Activated naive CD8-positive, alpha-beta T cell treated with anti-CD3 and anti-CD28 coated beads, Interleukin-2, amount 10 ng/mL, durations not matched to agents 7 days and 5 days (primary cell): ENCODE measurements at places on chromosomes 6 and 20. TPM values are rescaled to one million over a fixed set of nuclear protein-coding genes. Genes with fewer than 3 reads are reported as not detected.

DNA sequence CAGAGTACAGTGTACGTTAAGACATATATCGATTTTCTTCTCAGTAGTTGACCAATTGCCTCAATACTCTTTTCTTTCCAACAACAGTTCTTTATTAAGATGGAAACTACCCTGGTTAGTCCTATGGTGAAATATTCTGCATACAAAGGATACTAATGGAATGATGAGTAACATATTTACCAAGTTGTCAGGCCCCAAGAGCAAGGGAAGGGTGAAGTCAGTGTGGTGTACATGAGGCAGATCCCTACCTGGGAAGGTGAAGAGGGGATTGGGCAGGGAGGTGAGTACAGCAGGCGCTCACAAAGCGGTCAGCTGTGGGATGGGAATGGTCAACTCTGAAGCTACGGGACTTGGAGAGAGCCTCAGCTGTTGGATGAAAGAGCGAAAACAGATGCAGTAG, 29.7 kb downstream of the GJA1 start:
- no peaks in the 10 kb centered on the region for H3K27me3 ChIP-seq
- H3K4me1 ChIP-seq = no peaks in the 10 kb centered on the region
- H3K27ac ChIP-seq = no peak overlapping the region
- no peak overlapping the region for H3K4me3 ChIP-seq
- DNase-seq = no peak

DNA sequence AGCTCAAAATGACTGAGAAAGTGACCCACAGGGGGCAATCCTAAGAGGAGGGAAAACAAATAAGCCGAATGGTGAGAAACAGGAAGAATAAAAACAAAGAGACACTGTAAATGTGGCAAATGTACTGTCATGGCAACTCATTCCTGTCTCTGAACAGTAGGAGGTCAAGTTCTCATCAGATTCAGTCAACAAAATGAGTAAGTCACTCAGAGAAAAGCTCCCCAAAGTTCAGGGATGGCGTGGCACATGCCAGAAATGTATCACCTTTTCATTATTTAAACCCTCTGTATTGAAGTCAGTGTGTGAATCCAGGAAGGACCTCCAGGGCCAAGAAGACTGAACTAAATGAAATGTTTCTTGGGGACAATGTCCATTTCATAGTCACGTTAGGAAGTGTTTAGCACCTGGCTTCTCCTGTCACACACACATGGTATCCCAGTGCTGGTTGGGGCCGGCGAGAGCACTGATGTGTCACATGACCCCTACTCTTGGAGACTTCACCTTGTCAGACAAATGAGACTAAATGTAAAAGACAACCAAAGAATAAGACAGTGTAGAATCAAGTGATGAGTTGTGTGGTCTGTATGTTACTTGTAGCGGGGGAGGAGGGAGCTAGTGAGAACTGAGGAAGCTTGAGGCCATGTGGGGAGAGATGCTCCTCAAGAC, 20.7 kb downstream of the CNR1 start:
- no peaks in the 10 kb centered on the region for H3K4me1 ChIP-seq
- no peak for DNase-seq
- H3K4me3 ChIP-seq = no peak overlapping the region
- H3K27me3 ChIP-seq = peaks cover 2% of the 10 kb centered on the region
- H3K27ac ChIP-seq = no peak overlapping the region

GRCh38 chr6:48188158-48188557, 77.2 kb upstream of the PTCHD4 start:
- H3K27ac ChIP-seq = no peak overlapping the region
- no peaks in the 10 kb centered on the region for H3K27me3 ChIP-seq
- DNase-seq = no peak
- no peaks in the 10 kb centered on the region for H3K4me1 ChIP-seq
- H3K36me3 ChIP-seq = no peaks in the 10 kb centered on the region
- no peak overlapping the region for H3K4me3 ChIP-seq

DNA sequence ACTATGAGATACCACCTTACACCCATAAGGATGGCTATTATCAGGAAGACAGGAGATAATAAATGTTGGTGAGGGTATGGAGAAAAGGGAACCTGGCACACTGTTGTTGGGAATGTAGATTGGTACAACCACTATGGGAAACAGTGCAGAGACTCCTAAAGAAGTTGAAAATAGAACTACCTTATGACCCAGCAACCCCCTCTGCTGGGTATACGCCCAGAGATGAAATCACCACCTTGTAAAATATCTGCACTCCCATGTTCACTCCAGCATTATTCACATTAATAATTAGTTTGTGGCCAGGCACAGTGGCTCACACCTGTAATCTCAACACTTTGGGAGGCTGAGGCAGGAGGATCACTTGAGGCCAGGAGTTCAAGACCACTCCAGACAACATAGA, 26.8 kb downstream of the ZBTB9 start:
- H3K4me1 ChIP-seq = no peaks in the 10 kb centered on the region
- H3K36me3 ChIP-seq = no peaks in the 10 kb centered on the region
- no peak overlapping the region for H3K4me3 ChIP-seq
- DNase-seq = no peak

DNA sequence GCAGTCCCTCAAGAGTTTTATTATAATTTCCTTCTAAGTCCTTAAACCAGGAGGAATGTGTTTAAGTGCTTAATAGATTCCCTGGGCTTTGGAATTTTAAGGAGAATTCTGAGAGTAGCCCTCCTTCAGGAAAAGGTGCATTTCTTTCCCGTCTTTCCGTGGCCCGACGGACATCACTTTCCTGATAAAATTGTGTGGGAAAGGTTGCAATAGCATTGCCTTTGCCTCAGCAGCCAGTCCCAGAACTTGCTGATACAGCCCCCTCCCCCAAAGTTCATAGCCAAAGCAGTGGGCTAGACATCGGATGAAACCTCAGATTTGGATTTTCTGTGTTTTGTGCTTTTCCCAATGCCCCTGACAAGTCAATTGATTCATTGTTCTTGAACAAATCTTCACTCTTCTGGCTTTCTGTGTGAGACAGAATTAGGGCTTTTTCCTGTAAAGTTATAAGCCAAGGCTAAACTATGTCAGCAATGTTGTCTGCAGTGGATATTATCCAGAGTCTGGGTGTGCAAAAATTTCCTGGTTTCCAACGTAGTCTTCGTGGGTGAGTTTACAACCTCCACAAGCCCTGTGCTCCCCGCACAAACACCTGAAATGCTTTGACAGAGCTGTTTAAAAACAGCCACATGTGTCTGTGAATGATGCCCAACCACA, 1.1 kb upstream of the SMOC2 start:
- no peak overlapping the region for H3K4me3 ChIP-seq
- no peaks in the 10 kb centered on the region for H3K36me3 ChIP-seq
- DNase-seq = no peak
- no peak overlapping the region for H3K27ac ChIP-seq
- H3K4me1 ChIP-seq = no peaks in the 10 kb centered on the region

- no peaks in the 10 kb centered on the region for H3K27me3 ChIP-seq
- H3K36me3 ChIP-seq = peaks cover 4% of the 10 kb centered on the region
- no peak overlapping the region for H3K4me3 ChIP-seq
Measured at GRCh38 chr6:128241216-128241615, 279.2 kb downstream of the PTPRK start.

- no peak for DNase-seq
- no peak overlapping the region for H3K27ac ChIP-seq
- peaks cover 16% of the 10 kb centered on the region for H3K4me1 ChIP-seq
- H3K4me3 ChIP-seq = no peak overlapping the region
Measured at GRCh38 chr20:3080939-3081388, 3.6 kb downstream of the AVP start.

DNA sequence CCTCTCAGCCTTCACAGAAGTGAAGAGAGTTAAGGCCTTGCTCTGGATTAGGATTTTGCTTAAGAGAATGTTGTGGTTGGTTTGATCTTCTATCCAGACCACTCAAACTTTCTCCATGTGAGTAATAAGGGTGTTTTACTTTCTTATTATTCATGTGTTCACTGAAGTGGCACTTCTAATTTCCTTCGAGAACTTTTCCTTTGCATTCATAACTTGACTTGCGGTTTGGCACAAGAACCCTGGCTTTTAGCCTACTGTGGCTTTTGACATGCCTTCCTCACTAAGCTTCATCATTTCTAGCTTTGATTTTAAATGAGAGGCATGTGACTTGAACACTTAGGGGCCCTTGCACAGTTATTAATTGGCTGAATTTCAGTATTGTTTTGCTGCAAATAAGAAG, 166.1 kb upstream of the OPRM1 start:
- H3K4me3 ChIP-seq = no peak overlapping the region
- H3K4me1 ChIP-seq = no peaks in the 10 kb centered on the region
- H3K36me3 ChIP-seq = no peaks in the 10 kb centered on the region
- no peak for DNase-seq
- H3K27me3 ChIP-seq = no peaks in the 10 kb centered on the region

- no peaks in the 10 kb centered on the region for H3K4me1 ChIP-seq
- no peak for DNase-seq
- H3K27ac ChIP-seq = no peak overlapping the region
- peaks cover 3% of the 10 kb centered on the region for H3K27me3 ChIP-seq
- H3K36me3 ChIP-seq = no peaks in the 10 kb centered on the region
Measured at GRCh38 chr6:167731216-167731615, 95.5 kb upstream of the AFDN start.

DNA sequence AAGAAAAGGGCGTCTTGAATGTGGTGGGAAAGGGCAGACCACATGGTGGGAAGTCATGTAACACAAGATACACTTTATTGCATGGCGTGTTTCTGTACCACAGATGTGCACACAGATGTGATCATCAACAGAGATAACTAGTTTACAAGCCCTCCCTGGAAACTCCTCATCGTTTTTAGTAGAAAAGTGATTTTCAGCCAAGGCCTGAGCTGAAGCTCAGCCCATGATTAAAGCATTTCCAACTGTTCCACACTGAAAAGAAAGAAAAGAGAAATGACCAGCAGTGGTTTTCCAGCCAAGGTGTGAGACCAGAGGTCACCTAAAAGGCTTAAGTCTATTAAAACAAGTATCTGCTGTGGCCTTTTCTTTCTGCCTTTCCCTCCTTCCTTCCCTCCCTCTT, 463.9 kb upstream of the JAG1 start:
- no peaks in the 10 kb centered on the region for H3K36me3 ChIP-seq
- no peak overlapping the region for H3K27ac ChIP-seq
- no peaks in the 10 kb centered on the region for H3K4me1 ChIP-seq
- no peak for DNase-seq
- H3K27me3 ChIP-seq = no peaks in the 10 kb centered on the region
- H3K4me3 ChIP-seq = no peak overlapping the region

DNA sequence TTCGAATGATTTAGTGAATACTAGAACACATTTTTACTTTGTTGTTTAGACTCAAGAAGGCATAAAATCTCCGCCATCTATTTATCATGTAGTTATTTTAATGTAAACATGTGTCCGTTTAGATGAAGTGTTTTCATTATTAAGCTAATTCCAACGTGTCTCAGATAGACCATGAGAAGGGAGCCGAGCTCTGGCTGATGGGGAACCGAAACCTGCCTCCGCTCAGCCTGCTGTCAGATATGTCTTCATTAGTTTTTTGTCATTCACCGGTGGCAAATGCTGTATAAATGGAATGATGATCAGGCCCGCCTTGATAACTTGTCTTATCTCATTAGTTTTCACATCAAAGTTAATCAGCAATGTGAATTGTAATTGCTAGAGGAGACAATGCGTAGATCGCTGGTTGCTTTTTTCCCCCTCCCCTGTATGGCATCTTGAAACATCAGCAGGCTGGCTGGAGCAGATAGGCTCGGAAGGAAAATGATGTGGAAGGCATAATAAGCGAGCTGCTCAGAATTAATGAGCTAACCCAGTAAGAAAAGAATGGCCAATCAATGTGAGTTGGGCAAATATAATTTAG, 136.4 kb downstream of the LINC00237 start:
- H3K27ac ChIP-seq = no peak overlapping the region
- H3K4me1 ChIP-seq = no peaks in the 10 kb centered on the region
- H3K4me3 ChIP-seq = no peak overlapping the region
- H3K36me3 ChIP-seq = no peaks in the 10 kb centered on the region

Gene MROH8
- 2.0 TPM for total RNA-seq

Gene EYS
- total RNA-seq = not detected

Gene PLEKHG1
- total RNA-seq = 3.8 TPM

Gene TAB2
- 115 TPM for total RNA-seq

Gene ZNF391
- 3.9 TPM for total RNA-seq
